Activated CD8-positive, alpha-beta memory T cell treated with anti-CD3 and anti-CD28 coated beads for 4 hours (primary cell): ENCODE measurements at places on chromosomes 4 and X.

DNA sequence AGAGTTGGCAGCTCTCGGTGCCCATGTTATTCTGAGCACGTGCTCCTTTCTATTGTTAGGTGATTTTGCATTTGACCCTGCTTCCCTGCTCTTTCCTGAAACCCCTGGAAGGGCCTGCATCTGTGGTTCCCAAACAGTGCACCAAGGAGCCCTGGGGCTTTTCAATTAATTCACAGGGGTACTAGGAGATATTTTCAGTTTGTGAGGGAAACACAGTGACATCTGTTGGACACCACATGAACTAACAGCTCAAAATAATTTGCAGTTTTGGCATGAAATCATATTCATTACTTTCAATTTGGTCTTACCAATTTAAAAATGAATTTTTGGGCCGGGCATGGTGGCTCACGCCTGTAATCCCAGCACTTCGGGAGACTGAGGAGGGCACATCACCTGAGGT lies 156.6 kb downstream of the GATB start:
- DNase-seq: no peak

DNA sequence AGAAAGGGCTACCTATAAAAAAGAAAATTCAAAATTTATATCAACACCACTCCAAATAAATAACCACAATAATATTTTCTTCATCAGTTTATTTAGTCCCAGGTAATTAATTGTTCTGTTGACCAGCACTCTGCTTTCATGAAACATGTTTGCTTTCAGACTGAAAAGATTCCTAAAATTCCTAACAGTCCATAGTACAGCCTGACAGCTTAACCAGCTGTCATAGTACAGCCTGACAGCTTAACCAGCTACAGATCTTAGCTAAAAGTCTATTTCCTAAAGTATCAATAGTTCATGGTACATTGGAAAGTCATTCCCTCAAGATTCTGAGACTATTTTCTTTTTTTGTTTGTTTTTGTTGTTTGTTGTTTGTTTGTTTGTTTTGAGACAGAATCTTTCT lies 144.1 kb upstream of the DDX53 start:
- DNase-seq: no peak

DNA sequence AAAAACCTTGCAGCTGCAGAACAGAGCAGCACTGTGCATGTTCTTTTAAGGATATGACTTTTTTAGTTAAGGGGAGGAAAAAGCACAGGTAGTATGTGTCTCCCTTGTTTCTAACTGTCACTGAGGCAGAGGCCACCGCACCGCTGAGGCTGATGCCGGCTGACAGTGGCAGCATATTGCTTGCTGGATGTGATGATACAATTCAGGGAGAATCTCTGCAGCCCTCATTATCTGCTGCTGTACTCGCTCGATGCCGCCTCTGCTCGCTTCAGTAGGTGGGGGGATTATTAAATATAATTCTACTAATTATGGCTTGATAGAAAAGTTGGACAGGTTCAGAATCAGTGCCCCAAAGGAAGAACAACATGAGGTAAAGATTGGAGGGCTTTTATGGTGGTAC lies 378.8 kb upstream of the NOCT start:
- DNase-seq: no peak

DNA sequence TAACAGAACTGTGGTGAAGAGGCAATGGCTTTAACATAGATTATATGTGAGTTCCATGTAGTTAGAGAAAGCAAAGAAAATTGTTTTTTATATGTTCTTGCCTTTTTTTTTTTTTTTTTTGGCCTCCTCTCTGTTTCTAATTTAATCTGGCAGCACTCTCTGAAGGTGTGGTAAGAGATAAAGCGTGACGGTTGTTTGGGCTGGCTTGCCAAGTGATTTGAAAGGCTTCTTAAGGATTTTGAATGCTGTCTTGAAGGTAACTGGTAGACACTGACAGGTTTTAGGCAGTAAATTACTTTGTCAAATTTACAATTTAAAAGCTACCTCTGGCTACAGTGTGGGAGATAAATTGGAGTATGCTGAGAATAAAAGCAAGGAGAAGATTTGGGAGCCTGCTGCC lies 269.3 kb upstream of the HS3ST1 start:
- no peak for DNase-seq

DNA sequence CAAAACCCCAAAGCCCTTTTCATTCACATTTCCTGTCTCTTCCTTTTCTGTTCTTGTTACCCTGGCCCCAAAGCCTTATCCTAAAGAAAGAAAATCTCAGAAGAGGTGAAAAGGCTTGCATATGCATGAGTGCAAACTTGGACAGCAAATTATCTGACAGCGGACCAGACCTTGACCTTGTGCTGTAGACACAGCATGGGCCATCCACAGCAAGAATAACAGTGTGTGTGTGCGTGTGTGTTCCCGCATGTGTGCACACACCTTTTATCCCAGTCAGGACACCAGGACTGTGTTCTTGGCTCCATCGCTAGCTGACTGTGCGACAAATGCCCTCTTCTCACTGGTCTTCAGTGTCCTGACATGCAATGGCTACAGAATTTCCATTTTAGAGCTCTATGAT lies 35.3 kb downstream of the ZBTB49 start:
- DNase-seq: no peak

DNA sequence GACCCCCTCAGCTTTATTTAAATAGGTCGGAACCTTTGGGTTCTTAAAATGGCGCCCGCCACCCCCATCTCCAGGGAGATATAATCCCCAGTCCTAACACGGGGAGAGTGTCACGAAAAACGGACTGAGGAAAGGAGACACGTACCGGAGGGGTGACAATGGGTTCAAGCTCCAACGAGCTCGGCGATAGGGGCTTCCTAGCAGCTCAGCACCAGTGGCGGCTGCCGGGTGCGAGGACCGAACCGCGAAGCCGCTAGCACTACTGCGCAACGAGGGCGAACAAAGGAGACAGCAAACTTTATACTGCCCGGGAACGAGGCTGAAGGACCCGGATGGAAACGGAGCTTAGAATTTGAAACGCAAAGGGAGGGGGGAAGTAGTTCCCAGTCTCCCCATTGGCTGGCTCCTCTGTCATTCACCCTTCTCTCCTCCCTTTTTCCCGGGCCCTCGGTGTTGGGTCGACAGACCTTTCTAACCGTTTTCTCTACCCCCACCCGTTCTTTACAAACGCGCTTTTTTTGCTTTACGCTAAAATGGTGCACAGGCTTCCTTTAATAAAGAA lies at the start of gene RBMX:
Gene RBMX, minus strand, starts transcription at position 274 of the 562 bp plus-strand sequence. CDS start 1,298 bp downstream, outside the sequence.
- DNase-seq: peak; percentile 79

DNA sequence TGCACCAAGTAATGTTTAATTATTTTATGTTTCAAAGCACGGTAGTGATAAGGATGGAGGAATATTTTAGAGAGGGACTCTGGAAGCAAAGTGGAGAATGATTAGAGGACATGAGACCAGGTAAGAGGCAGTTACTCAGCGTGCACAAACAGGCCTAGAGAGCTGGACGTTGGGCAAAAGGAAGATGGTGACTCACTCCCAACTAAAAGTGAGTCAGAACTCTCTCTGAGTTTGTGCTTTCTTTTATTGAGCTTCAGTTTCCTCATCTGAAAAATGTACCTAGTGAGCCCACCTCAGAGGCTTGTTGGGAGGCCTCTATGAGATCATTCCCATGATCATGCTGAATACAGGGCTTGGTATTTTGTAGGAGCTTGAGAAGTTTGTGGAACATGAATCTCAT lies 1.6 kb upstream of the ZC4H2 start:
- no peak for DNase-seq

DNA sequence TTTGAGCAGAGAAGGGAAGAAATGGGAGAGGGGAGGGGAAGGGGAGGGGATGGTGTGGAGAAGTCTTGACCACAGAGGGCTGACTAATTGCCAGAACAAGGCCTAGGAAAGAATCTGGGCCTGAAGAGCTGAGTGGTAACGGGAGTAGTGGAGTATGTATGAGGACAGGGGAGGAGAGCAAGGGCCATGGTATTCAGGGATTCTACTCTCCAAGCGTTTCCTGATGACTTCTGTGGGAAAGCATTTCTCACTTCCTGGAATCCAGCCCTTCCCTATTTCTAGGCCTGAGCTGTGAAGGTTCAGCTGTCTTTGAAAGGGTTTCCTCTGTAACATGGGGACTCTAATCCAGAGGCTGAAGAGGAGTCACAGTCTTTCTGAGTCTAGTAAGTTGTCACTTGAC lies 19.7 kb upstream of the SOX3 start:
- no peak for DNase-seq

DNA sequence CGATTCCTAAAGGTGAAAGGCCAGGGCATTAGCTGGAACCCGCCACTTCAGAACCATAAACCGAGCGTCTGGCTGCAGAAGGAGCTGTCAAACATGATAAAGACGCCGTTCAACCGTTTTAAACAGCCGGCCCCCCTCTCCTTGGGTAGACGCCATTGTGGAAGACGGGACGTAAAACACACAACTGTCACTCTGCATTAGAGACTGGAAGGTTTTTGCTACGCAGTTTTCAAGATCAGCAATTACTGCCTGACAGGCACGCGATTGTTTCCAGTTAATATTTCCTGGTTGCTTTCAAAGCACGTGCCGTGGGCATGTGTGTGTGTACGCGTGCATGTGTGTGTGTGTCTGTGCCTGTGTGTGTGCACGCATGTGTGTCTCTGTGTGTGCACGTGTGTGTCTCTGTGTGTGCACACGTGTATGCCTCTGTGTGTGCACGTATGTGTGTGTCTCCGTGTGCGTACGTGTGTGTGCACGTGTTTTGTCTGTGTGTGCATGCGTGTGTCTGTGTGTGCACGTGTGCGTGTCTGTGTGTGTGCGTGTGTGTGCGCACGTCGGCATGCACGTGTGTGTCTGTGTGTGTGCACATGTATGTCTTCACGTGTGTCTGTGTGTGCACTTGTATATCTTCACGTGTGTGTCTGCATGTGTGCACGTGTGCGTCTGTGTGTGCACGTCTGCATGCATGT lies 48.8 kb downstream of the SHOX start:
- DNase-seq: no peak

GRCh38 chr4:98739751-98740150 lies 81.3 kb upstream of the TSPAN5 start:
- no peak for DNase-seq

DNA sequence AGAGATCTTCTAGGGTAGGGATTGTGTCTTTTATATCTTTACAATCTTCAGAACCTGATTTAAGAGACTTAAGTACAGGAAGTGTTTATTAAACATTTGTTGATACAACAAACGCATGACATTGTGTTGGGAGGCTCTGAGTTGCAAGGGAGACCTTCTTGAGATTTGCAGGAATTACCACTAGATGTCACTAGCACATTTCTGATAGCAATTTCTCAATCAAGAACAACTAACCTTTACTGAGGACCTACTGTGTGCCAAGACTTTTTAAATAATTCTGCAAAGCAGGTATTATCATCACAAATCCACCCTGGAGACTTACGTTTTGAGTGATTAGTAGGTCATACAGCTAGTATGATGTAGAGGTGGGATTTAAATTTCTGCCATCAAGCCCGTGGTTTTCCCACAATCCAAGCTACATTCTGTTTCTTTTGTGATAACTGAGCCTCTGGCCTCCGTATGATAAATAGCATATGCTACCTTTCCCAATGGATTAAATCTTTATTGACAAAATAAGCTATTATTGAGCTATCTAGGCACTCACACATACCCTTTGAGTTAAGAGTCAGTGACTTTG lies 986.0 kb downstream of the CCSER1 start:
- DNase-seq: no peak

DNA sequence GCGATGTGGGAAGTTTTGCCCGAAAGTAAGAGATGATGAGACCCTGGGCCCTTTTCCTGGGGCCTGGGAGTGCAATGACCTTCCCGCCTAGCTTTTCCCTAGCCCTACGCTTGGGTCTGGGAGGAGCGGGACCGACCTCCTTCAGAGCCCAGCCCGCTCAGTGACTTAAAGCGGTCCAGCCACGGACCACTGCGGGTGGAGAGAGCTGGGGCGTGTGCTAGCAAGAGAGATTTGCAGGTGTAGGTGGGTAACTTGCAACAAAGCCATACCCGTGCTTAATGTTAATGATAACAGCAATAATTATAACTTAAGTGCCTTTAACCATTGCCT lies 503 bp upstream of the PDE5A start:
- no peak for DNase-seq

DNA sequence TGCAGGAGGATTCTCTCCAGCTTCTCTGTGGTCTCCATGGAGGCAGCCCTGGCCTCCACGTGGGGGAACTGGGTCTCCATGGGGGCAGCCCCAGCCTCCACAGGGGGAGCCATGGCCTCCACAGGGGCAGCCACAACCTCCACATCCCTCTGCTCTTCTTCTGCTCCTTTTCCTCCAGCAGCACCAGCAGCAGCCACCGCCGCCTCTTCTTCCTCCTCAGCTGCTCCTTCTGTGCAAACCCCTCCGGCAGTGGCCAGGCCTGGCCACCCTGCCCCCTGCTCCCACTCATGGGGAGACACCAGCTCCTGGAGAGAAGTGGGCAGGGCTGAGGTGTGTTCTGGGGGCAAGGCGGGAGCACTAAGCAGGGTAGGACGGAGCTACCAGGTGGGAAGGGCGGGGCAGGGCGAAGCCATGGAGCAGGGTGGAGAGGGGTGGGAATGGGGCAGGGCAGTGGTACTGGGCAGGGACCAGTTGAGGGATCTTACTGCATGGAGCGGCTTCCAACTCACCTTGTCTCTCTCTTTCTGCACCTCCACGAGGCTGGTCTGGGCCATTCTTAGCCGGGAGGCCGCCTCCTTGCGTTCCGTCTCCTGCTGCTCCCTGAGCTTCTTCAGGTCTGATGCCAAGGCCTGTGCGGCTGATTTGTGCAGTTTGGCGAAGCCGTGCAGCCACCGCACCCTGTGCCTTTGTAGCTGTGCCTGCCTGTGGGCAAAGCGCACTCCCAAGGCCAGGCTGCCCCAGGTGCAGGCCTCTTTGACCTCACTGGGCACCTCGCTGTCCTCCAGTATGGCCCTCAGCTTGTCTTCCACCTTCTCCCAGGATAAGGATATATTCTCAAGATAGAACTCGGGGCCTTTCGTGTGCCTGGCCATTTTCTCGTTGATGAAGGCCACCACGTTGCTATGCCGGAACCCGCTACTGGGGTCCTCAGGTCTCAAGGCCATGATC lies 766 bp downstream of the TEX13A start:
- DNase-seq: no peak

DNA sequence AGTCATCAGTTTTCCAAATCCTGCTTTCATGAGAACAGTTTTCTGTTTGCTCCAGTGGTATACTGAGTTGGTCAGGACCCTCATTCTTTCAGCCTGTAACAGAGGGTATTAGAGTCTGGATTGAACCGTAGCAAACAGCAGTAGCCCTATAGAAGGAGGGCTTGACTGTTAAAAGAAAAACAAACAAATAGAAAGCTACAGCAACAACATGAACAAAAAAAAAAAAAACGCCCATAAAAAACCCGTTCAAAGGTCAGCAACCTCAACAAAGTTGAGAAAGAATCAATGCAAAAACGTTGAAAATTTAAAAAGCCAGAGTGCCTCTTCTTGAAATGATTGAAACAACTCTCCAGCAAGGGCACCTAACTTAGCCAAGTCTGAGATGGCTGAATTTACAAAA lies 64.7 kb upstream of the UGT2B10 start:
- DNase-seq: no peak

DNA sequence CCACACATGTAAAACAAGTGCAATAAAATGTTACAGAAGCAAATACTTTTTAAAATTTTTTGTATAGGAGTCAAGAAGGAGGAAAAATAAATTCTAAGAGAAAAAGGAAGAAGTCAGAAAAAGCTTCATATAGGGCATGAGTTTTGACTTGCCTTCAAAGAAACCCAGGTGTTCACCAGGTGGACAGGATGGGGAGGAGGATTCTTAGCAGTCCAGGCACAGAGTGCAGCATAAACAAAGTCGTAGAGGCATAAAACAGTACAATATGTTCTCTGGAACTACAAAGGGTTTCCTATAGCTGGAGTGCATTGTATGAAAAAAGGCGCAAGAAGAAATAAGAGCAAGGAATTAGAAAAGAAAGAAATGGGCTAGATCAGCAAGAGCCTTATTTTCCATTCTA lies 1.9 kb upstream of the SCFD2 start:
- no peak for DNase-seq
